ENCODE measurements at places on chromosomes 6 and 20. TPM values are rescaled to one million over a fixed set of nuclear protein-coding genes. Genes with fewer than 3 reads are reported as not detected.

DNA sequence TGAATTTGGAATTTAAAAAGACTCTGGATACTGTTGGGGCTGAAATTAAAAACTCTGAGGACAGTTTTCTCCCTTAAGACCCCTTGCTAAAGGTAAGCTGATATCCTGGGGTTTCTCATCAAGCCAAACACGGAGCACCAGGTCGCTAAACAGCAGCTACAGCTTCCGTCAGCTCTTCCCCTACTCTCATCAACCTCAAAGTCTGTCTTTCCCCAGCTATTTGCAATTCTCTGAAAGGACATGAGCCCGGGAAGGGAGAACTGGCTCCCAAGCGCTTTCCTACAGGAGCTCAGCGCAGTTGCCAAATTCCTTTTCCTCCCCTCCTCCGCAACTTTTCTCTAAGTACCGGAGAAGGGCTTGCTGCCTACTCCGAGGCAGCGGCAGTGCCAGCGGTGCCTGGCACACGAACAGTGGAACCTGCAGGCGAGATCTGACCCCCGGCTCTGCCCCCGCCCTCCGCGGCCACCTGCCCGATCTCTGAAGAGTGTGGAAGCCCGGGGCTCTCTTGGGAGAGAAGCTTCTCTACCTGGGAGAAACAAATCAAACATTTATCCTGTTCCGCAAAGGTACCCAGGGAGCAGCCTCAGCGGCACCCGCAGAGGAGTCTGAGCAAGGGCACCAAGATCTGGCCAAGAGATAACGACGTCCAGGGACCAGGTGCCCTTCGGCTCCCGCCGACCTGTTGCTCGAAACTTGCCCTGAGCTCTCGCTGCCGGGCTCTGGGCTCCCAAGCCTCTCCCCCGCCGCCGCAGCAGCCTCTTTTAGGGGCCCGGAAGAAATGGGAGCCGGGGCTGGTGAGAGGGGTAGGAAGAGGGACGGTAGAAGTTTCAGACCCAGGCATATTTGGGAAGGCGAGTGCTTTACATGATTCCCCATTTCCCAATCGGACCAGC, 2.2 kb downstream of the CBLN4 start:
- H3K36me3 ChIP-seq = peaks cover 18% of the 10 kb centered on the region
- peaks cover 30% of the 10 kb centered on the region for H3K27me3 ChIP-seq
- H3K27ac ChIP-seq = no peak overlapping the region

- no peaks in the 10 kb centered on the region for H3K36me3 ChIP-seq
- DNase-seq = no peak
- no peaks in the 10 kb centered on the region for H3K27me3 ChIP-seq
- H3K27ac ChIP-seq = no peak overlapping the region
- H3K4me1 ChIP-seq = peaks cover 37% of the 10 kb centered on the region
Observed at GRCh38 chr6:15401769-15402250, 155.9 kb downstream of the JARID2 start.

The LRRN4 gene
- 0.22 TPM for total RNA-seq

- H3K27me3 ChIP-seq = no peaks in the 10 kb centered on the region
- no peak overlapping the region for H3K27ac ChIP-seq
- peaks cover 27% of the 10 kb centered on the region for H3K36me3 ChIP-seq
- H3K4me3 ChIP-seq = no peak overlapping the region
Observed at GRCh38 chr6:128738112-128738511, 144.8 kb upstream of the LAMA2 start.

The ISM1 gene
- total RNA-seq = 0.24 TPM

DNA sequence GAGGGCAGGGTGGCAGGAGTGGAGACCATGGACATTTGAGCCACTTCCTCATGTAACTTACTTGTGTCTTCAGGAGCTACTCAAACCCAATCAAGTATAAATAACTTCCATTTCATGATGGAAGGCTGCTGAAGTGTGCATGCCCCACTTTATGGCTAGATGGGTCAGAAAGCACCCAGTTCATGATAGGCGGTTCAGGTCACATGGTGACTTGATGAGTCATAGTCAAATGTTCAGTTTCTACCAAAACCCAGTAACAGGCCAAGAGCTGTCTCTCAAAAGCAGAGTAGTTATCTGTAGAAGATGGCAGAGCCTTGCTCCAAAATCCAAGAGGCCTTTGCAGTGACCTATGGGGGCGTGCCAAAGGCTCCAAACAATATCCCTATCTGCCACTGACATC, 133.7 kb upstream of the TENT5A start:
- H3K4me1 ChIP-seq = no peaks in the 10 kb centered on the region
- DNase-seq = no peak
- no peaks in the 10 kb centered on the region for H3K27me3 ChIP-seq
- H3K4me3 ChIP-seq = no peak overlapping the region
- no peak overlapping the region for H3K27ac ChIP-seq
- no peaks in the 10 kb centered on the region for H3K36me3 ChIP-seq

- H3K4me1 ChIP-seq = no peaks in the 10 kb centered on the region
- no peak overlapping the region for H3K4me3 ChIP-seq
- H3K27ac ChIP-seq = no peak overlapping the region
Observed at GRCh38 chr6:8627085-8627861, 191.9 kb upstream of the SLC35B3 start.

The COX4I2 gene
- not detected for total RNA-seq

GRCh38 chr6:149436647-149437046, 36.6 kb downstream of the SUMO4 start:
- no peaks in the 10 kb centered on the region for H3K4me1 ChIP-seq
- no peaks in the 10 kb centered on the region for H3K36me3 ChIP-seq
- H3K27me3 ChIP-seq = no peaks in the 10 kb centered on the region
- H3K27ac ChIP-seq = no peak overlapping the region
- no peak overlapping the region for H3K4me3 ChIP-seq
- no peak for DNase-seq

DNA sequence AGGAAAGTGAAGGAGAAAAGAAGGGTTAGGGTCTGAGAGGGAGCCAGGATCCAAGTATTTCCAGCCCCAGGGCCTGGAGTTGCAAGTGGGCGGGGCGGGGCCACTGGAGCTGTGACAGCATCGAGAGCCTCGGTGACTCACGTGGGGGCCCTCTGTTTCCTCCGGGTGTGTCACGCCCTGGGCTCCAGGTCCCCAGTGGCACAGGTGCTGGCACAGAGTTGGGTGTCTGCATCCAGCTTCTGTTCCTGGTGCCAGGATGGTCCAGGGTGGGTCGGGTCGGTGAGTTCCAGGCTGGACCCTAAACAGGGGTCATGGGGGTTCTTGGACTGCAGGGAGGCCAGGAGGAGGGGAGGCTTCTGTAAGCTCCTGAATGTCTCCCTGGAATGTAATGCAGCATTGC, 16.7 kb downstream of the RAET1L start:
- H3K4me1 ChIP-seq = no peaks in the 10 kb centered on the region
- H3K36me3 ChIP-seq = no peaks in the 10 kb centered on the region
- H3K27ac ChIP-seq = no peak overlapping the region
- DNase-seq = no peak
- H3K27me3 ChIP-seq = peaks cover 41% of the 10 kb centered on the region
- H3K4me3 ChIP-seq = no peak overlapping the region

The CLPSL1 gene
- total RNA-seq = not detected

- H3K27ac ChIP-seq = no peak overlapping the region
- DNase-seq = no peak
- no peaks in the 10 kb centered on the region for H3K4me1 ChIP-seq
- no peak overlapping the region for H3K4me3 ChIP-seq
- H3K36me3 ChIP-seq = no peaks in the 10 kb centered on the region
Observed at GRCh38 chr6:170085475-170086401, 205.1 kb downstream of the DLL1 start.

The HLA-DOB gene
- 0.20 TPM for total RNA-seq
